HT1080 (cell line): ENCODE measurements at places on chromosomes 4 and X. TPM values are rescaled to one million over a fixed set of nuclear protein-coding genes. Genes with fewer than 3 reads are reported as not detected.

DNA sequence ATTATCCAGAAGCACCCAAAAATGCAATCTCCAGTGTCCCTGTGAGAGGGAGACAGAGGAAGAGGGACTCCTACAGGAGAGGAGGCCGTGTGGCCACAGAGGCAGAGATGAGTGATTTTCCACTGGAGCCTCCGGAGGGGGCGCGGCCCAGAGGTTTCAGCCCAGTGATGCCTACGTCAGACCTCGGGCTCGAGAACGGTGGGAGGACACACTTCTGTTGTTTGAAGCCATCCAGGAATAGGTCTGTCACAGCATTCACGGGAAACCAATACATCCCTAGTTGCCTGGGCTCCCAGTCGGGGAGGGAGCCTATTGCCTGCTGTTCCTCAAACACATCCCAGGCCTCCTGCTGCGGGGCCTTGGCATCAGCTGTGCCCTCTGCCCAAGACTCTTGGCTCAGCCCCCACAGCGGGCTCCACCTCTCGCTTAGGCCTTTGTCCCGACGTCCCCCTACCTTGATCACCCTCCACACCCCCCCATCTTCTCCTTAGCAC, 39.2 kb upstream of the HMX1 start:
- no peak for DNase-seq

- peak; percentile 34 for DNase-seq
Measured at GRCh38 chrX:41085512-41085877, 250 bp downstream of the USP9X start.

GRCh38 chr4:172998527-172999469, 169.8 kb upstream of the GALNT7 start:
- peak; percentile 86 for DNase-seq

- DNase-seq: peak; percentile 0
Measured at GRCh38 chrX:85052205-85052604, 48.5 kb downstream of the APOOL start.

DNA sequence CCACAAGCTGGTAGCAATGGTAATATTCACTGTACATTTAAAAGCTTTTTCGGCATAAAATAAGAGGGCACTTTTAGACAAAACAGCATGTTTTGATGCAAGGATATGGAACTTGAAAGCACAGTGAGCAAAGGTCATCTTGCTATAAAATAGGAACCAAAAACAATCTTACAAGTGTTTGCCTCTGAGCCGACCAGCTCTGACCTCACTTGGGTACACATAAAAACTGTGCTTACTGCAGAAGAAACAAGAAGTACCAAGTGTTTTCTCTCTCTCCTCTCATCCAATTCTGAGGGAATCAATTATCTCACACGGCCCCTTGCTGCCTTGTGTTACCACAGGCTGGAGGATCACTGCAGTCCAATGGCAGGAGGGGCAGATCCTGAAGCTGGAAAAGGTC, 4.8 kb upstream of the IQSEC2 start:
- no peak for DNase-seq

DNA sequence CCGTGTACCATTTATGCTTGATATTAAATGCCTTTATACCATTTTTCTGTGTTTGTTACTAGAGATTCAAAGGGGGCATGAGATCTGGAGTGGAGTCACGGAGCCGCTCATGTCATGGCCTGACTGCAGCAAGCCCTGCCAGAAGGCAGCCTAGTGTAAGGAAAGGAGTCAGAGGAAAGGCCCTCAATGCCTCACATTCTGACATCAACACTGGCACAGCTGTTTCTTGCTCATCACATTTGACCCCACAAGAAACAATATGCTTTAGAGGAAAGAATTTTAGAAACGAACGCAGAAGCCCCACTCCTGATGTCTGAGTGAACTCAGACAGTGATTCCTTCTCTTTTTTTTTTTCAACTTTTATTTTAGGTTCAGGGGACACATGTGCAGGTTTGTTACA, 322.4 kb upstream of the CPEB2 start:
- DNase-seq: peak; percentile 12

DNA sequence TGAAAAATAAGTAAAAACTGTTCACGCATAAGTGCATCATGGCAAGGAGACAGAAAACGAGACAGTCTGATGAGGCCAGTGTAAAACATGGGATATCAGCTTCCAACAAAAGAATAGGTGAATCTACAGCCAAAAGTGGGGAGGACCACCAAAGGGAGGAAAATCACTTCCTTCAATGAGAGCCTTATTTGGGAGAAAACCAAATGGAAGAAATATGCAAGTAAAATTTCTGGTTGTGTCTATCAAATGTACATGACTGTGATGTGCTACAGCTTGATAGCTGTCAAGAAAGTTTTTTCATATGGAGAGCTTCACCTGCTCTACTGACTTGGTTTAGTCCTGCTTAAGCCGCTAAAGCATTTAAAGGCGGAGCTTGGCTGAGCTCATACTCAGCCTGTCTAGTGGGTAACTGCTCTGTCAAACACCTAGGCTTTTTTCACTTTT, 66.2 kb downstream of the MAGEA1 start:
- peak; percentile 1 for DNase-seq

SSX2 gene
- 0.13 TPM in 1 of 2 replicates, not detected in the other for total RNA-seq

CXCL11 gene
- not detected in 2 replicates for total RNA-seq

MAGEA6 gene
- total RNA-seq: 208 and 228 TPM in 2 replicates

NPY2R gene
- total RNA-seq: not detected in 2 replicates
